ENCODE measurements at places on chromosomes 3 and 15. TPM values are rescaled to one million over a fixed set of nuclear protein-coding genes. Genes with fewer than 3 reads are reported as not detected.

DNA sequence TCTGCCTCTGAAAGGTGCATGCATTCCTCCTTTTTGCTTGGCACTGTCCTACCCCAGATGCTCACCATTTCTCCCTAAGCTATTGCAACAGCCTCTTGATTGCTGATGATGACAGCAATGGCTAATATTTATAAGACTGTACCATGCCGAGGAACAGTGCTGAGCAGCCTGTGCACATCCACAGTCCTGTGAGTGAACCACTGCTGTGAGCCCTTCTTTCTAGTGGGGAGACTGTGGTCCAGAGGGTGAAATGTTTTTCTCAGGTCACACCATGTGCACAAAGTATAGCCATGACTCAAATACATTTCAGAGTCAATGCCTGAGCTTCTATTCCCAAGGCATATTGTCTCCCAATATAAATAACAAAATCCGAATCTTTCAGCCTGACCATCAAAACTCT, 231.2 kb upstream of the LRTM1 start:
- H3K27ac ChIP-seq = no peak overlapping the region
- no peaks in the 10 kb centered on the region for H3K4me1 ChIP-seq
- H3K36me3 ChIP-seq = no peaks in the 10 kb centered on the region
- no peak for DNase-seq

DNA sequence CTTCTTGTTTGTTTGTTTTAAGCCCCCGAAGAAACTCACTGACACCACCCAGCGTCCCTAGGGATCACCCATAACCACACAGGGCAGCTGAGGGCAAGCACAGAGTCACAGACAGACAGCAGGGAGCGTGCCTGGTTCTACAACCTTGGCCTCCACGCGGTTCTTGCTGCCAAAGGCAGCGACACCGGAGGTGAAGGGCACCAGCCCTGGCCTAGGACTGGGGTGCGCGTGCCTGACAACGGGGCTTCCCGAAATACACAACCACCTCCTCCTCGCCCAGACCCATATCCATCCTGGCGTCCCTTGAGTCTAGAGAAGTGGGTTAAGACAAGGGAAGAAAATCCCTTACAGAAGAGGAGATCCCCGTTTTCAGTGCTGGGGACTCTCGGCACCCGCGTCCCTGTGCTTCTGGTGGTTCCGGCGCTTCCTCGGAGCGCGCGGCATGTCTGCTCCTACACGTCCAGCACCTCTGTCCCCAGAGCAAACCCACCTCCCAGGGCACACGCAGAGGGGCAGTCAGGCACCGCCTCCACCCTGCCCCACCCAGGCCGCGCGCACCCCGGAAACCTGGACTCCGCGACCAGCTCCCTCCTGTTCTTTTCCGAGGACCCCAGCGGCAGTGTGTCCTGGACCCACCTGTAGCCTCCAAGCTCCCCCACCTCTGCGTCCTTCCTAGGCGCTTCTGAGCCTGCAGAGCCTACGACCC, 911 bp downstream of the RFTN1 start:
- H3K36me3 ChIP-seq = no peaks in the 10 kb centered on the region
- H3K4me1 ChIP-seq = peaks cover 21% of the 10 kb centered on the region
- peaks cover 61% of the 10 kb centered on the region for H3K27me3 ChIP-seq
- no peak overlapping the region for H3K27ac ChIP-seq
- DNase-seq = peak; percentile 32
- peak overlapping the region; percentile 78 for H3K4me3 ChIP-seq

DNA sequence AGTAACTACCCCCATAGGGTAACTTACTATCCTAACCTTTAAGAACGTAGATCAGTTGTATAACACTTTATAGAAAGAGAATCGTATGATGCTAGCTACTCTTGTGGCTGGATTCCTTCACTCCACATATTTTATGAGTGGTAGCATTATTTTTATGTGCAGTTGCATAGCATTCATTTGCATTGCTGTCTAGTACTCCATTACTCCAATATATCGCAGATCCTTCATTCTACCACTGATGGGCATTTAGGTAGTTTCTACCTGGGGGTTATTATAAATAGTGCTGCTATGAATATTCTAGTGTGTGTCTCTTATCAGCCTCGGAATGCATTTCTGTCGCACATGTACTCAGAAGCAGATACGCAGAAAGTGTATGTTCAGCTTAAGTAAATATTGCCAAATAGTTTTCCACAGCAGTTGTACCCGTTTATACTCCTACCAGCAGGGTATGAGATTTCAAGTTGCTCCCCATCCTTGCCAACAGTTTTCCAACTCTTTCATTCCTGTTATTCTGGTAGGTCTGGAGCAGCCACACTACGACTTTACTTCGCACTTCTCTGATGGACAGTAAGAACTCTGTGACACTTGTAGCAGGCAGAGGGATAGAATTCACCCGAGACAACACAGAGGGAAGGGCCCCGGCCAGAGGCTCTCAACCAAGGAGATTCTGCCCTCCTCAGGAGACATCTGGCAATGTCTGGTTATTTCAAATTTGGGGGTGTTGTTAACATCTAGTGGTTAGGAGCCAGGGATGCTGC, 9.8 kb upstream of the VGLL4 start:
- H3K4me1 ChIP-seq = peaks cover 19% of the 10 kb centered on the region
- H3K27me3 ChIP-seq = no peaks in the 10 kb centered on the region
- H3K36me3 ChIP-seq = no peaks in the 10 kb centered on the region

Gene FOXL2NB
- total RNA-seq = 0.09 TPM

GRCh38 chr15:84684092-84684491, 26.1 kb upstream of the NMB start:
- no peak overlapping the region for H3K27ac ChIP-seq
- H3K4me3 ChIP-seq = no peak overlapping the region
- no peaks in the 10 kb centered on the region for H3K4me1 ChIP-seq
- H3K36me3 ChIP-seq = peaks cover 19% of the 10 kb centered on the region
- no peaks in the 10 kb centered on the region for H3K27me3 ChIP-seq

Gene TM4SF18
- not detected for total RNA-seq

DNA sequence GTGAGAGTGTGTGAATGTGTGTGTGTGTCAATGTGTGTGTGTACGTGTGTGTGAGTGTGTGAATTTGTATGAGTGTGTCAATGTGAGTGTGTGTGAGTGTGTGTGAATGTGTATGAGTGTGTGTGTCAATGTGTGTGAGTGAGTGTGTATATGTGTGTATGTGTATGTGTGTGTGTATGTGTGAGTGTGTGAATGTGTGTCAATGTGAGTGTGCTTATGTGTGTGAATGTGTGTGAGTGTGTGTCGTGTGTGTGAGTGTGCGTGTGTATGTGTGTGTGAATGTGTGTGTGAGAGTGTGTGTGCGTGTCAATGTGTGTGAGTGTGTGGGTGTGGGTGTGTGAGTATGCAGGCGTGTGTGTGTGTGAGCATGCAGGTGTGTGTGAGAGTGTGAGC, 93.5 kb upstream of the ALDH1A3 start:
- no peak for DNase-seq
- H3K27me3 ChIP-seq = no peaks in the 10 kb centered on the region
- H3K36me3 ChIP-seq = no peaks in the 10 kb centered on the region
- no peak overlapping the region for H3K27ac ChIP-seq
- no peak overlapping the region for H3K4me3 ChIP-seq
- H3K4me1 ChIP-seq = no peaks in the 10 kb centered on the region

DNA sequence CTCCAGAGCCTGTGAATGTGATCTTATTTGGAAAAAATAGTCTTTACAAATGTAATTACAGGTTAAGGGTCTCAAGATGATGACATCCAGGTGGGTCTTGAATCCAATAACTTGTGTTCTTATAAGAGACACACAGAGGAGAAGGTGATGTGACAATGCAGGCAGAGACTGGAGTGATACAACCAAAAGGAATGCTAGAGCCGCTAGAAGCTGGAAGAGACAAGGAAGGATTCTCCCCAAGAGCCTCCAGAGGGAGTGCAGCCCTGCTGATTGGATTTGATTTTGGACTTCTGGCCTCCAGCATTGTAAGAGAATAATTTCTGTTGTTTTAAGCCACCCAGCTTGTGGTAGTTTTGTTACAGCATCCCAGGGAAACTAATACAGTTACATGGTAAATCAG, 9.7 kb downstream of the MYH15 start:
- H3K4me1 ChIP-seq = no peaks in the 10 kb centered on the region
- no peak for DNase-seq
- no peak overlapping the region for H3K4me3 ChIP-seq
- no peak overlapping the region for H3K27ac ChIP-seq
- no peaks in the 10 kb centered on the region for H3K36me3 ChIP-seq

GRCh38 chr15:84748274-84749110, at the start of gene ZNF592:
ZNF592 (plus strand) TSS chr15:84748592; CDS start chr15:84782676, 34,084 bp downstream.
- peak; percentile 90 for DNase-seq
- peak within 1 kb of the TSS; percentile 74 for H3K4me3 ChIP-seq
- no peaks in the 10 kb centered on the region for H3K36me3 ChIP-seq

GRCh38 chr3:118057086-118057485, 977.6 kb downstream of the IGSF11 start:
- H3K27me3 ChIP-seq = no peaks in the 10 kb centered on the region
- no peaks in the 10 kb centered on the region for H3K4me1 ChIP-seq
- H3K27ac ChIP-seq = no peak overlapping the region
- no peaks in the 10 kb centered on the region for H3K36me3 ChIP-seq
- H3K4me3 ChIP-seq = no peak overlapping the region
- DNase-seq = no peak

Data from neural progenitor cell (in vitro differentiated cells).